ENCODE measurements at places on chromosomes 1 and 21.

DNA sequence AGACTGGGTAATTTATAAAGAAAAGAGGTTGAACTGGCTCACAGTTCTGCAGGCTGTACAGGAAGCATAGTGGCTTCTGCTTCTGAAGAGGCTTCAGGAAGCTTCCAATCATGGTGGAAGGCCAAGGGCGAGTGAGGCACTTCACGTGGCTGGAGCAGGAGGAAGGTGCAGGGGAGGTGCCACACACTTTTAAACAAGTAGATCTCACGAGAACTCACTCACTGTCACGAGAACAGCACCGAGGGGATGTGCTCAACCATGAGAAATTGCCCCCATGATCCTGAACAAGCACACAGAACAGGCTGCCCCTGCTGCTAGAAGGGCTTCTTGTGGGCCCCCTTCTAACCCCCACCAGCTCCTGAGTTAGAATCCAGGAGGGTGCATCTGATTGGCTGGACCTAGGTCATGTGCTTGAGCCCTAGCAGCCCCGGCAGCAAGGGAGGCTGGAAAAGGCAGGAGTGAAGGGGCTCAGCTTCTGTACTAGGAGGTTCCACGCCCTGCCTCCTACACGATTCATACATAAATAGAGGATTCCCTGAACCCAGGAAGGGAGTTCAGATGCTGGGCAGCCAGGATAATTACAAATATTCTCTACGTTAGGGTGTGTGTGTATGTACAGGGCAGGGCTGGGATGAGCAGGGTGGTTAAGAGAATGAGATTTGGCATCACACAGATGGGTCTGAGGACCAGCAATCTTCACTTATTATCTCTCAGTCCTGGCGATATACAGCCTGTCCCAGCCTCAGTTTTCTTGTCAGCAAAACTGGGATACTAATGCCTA is 72.8 kb upstream of the ATP5PO start:
- DNase-seq: no peak

- DNase-seq: no peak
These were observed 60.5 kb upstream of the CR2 start for GRCh38 chr1:207393610-207394009.

- DNase-seq: no peak
These were observed 451.1 kb downstream of the LTN1 start for GRCh38 chr21:28541371-28542112.

- DNase-seq: no peak
These were observed 49.7 kb downstream of the APP start for GRCh38 chr21:26120828-26121227.

DNA sequence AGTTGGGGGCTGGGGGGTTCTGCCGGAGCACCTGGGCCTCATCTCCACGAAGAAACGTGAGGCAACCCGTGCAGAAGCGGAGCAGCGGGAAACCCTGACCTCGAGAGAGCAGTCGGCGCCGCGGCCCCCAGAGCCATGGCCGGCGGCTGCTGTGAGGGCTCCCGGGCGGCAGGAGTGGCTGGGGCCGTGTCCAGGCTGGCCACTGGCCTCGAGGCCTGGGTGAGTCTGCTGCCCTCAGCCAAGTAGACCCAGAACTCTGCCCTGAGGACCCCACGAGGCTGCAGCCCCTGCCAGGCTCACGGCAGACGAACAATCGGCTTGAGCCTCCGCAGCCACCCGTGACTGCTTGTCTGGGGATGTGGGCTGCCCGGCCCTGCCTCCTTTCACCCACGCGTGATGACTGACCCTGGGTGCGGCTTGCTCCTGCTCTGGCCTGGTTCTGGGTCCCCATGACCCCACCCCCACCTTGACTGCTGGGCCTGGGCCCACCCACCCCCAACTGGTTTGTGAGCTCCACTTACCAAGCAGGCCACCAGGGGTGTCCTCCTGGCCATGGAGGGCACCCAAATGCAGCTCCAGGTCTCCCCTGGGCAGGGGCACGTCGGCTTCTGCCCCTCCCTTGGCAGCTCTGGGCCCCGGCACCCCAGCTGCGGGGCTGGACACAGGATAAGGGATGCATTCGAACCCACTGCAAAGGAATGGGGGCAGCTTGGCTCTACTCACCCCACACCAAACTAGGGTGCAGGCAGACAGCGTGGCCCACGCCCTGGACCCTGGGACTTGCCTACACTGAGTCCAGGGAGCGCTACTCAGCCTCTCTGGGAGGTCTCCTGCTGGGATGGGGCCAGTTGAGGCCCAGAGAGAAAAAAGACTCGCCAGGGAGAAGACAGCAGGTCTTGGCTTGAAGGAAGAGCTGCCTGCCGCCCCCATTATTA is 34.2 kb downstream of the MORN1 start:
- no peak for DNase-seq

DNA sequence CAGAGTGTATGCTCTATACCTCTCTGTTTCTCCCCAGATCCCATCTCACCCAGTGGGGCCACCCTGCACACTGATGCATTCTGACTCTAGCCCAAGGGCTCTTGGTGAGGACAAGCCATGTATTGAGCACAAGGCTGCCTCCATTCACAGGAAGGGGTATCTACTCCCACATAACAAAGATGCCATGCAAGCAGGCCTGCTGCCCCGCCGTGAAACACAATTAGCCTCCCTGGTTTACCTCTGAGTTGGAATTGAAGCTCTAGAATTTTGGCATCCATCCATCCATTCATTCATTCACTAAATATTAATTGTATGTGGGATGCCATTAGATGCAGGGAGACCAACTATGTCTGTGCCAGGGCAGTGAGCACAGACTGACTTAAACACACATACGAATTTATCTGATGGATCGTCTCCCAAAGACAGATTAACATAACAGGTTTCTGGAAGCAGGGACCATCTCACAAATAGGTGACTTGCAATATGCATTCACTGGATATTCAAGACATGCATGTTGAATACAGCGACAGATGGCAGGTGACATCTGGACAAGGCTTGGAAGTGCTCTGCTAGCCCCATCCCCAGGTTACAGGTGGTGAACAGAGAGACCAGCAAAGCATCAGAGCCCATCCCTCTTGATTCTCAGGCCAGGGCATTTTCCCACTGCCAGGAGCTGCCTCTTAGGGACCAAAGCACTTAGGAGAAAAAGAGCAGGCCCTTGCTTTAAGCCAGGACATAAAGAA is 34.3 kb downstream of the TRABD2B start:
- no peak for DNase-seq

DNA sequence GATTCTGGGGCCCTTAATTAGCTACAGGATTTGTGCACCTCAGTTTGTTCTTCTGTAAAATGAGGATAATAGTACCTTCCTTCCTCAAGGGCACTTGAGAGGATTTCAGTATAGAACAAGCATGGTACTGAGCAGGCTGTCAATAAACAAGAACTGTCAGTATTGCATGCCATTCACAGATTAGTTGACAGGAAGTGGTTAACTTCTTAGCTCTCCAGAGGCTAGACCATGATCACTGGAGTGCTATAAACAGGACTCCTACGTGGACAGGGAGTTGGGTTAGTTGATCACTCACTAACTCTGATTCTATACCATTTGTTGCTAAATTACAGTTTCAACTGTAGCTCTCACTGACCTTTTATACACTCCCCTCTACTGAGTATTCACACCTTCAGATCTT is 126.2 kb upstream of the DAB1 start:
- no peak for DNase-seq

DNA sequence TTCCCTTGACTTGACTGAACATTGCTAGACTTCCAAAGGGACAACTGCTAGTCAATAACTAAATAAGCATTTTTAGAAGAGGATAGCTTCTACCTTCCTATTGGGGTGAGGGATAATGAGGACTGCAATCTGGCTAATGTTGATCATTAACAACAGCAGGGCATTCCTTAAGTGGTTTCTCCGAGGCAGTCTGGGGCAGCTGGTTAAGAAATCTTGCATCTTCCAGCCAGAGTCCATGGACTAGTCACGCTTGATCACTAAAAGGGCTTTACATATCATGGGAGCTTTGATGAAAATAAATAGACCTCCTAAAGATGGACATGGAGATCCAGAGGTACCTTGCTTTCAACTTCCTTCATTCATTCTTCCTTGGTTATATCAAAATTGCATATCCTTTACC is 329.4 kb upstream of the ESRRG start:
- no peak for DNase-seq

GRCh38 chr1:112506306-112506705 is 2.5 kb upstream of the WNT2B start:
- DNase-seq: no peak

DNA sequence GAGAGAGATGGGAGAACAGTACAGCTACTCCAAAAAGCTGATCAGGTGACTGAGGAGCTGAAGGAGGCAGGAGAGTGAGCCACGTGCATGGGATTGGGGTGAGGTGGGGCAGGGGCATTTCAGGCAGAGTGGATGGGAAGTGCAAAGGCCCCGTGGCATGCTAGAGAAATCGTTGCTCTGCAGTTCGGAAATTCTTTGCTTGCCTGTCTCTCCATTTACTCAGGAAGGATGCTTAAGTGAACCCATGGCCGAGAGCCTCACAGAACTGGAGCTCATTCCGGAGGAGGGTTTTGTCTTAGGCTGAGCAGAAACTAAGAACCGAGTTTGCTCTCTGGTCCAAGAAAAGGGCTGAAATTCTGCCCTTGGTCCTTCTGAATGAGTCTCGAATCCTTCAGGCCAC is 139.8 kb upstream of the TMEM51 start:
- DNase-seq: no peak

Data from KG1 (cell line).